ENCODE measurements at places on chromosomes 6 and 20. TPM values are rescaled to one million over a fixed set of nuclear protein-coding genes. Genes with fewer than 3 reads are reported as not detected.

Gene RPRD1B
- 35.9 TPM for total RNA-seq

DNA sequence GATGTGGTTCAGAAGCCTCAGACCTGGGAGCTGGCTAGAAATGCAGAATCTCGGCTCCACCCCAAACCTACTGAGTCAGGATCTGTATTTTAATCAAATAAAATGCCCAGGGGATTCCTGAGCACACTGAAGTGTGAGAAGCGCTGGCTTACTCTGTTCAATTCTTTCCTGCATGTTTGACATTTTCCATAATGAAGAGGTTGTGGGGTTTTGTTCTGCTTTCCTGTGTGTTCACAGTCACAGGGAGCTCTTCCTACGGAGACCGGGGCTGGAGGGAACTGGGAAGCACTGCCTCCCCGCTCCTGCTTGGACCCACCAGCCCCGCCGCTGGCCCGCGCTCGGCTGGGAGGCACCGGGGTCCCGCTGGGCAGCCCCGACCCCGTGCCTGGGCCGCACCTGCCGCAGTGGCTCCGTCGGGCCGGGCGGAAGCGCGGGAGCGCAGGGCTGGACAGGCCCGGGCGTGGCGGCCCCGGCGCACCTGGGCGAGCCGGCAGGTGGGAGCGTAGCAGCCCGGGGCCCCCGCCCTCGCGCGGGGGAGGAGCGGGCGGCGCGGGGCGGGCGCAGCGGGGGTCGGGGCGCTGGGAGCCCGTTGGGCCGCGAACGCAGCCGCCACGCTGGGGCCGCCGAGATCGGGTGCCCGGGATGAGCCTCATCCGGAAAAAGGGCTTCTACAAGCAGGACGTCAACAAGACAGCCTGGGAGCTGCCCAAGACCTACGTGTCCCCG is at the start of gene MAPK13:
TSS of gene MAPK13 (plus strand) at position 573 of the 726 bp plus-strand sequence. CDS start at position 643, 70 bp downstream.
- DNase-seq, result peak; percentile 36

DNA sequence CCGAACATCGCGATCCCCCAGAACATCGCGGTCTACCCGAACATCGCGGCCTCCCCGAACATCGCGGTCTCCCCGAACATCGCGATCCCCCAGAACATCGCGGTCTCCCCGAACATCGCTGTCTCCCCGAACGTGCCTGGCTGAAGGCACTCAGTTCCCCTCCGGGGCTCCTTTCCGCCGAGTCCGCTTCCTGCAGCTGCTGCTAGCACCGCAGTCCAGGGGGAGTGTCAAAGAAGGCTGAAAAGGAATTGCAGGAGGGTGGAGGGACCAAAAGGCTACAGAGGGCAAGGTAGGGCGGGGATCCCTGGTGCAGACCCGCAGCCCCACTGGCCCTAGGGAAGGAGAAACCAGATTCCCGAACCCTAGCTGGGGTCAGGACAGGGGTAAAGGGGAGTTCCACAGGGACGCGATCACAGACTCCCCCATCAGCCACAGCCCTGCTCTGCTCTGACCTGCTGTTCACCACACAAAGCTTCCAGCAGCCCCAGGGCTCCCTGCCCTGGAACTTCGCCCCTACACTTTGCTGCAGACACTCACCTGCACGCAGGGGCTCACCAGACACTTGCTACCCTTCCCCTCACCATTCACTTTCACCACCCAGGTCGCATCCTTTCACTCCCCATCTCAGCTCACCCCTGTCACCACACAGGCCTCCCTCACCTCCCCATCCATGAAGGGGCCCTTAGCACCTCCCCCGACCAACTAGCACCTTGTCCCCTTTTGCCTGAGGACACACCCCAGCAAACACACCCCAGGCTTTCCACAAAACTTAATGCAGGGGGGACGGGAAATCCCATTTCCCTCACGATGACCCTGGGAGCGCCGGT is 1.7 kb downstream of the ULBP1 start:
- DNase-seq, result peak; percentile 30

GRCh38 chr20:8045946-8046345 is 26.4 kb upstream of the TMX4 start:
- no peak for DNase-seq

- no peak for DNase-seq
Observed at GRCh38 chr6:111573892-111574797, 31.5 kb downstream of the TRAF3IP2 start.

GRCh38 chr20:4130404-4131189 is 115.2 kb upstream of the RNF24 start:
- DNase-seq, result peak; percentile 49

GRCh38 chr20:38164624-38165088 is 414 bp downstream of the TGM2 start:
- DNase-seq, result no peak

GRCh38 chr6:170075659-170076223 is 215.1 kb downstream of the DLL1 start:
- no peak for DNase-seq

DNA sequence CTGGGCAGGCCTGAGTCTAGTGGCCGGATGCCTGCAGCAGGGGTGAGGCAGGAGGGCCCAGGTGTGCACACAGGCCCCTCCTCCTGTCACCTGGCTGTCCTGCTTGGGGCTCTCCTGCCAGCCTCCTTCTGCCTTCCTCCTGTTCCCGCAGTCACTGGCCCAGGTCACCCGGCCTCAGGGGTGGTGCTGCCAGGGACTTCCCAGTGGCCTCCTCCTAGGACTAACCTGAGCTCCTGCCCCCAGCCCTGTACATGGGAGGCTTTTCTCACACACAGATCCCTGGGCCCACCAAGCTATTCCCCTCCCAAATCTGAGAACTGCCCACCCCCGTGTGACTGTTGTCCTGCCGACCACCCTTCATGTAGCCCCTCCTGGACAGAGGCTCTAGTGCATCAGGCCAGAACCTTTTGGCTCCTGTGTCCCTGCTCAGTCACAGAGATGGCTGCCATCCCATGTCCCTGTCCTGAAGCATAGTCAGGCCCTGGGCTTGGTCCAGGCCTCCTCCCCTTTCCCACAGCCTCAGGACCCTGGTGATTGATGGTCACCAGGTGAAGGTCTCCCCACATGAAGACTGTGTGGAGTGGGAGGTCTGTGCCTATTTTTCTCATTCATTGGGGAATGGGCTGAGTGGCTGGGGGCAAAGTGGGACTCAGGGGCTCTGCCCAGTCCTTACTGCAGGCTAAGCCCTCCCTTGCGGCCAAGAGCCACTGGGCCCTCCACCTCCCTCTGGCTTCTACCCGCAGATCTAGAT is 1.1 kb upstream of the ULBP1 start:
- no peak for DNase-seq

All from activated CD4-positive, alpha-beta T cell treated with anti-CD3 and anti-CD28 coated beads, Interleukin-2, amount 10 ng/mL, durations not matched to agents 7 days and 5 days (primary cell).